ENCODE measurements at places on chromosomes 3 and 15.
A peak's percentile ranks its signal among the peaks of the same experiment; 100 is the strongest.

DNA sequence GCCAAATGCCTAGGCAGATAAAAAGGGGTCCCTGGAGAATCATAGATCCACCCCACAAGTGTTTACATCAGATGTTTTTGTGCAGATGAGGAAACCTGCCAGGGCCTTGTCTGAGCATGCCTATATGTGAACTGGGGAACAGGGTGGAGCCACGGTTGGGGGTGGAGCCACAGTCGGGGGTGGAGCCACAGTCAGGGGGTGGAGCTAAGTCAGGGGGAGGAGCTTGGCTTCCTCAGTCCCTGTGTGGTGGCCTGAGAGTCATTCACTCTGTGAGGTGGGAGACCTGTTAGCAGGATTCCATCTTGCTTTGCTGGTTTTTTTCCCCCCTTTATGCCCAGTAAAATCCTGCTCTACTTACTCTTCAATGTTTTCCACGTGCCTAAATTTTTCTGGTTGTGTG is 57.8 kb upstream of the TGFBR2 start:
- peaks cover 38% of the 10 kb centered on the region for H3K4me1 ChIP-seq
- no peak for DNase-seq
- H3K27me3 ChIP-seq: no peaks in the 10 kb centered on the region
- H3K27ac ChIP-seq: peak overlapping the region; percentile 64
- no peak overlapping the region for H3K4me3 ChIP-seq
- no peaks in the 10 kb centered on the region for H3K36me3 ChIP-seq

- no peak overlapping the region for H3K27ac ChIP-seq
- no peaks in the 10 kb centered on the region for H3K36me3 ChIP-seq
- no peaks in the 10 kb centered on the region for H3K27me3 ChIP-seq
- no peak overlapping the region for H3K4me3 ChIP-seq
Measured at GRCh38 chr3:108475220-108475782, 35.1 kb downstream of the MYH15 start.

- peaks cover 65% of the 10 kb centered on the region for H3K36me3 ChIP-seq
- H3K27ac ChIP-seq: no peak overlapping the region
- no peaks in the 10 kb centered on the region for H3K27me3 ChIP-seq
- H3K4me1 ChIP-seq: peaks cover 9% of the 10 kb centered on the region
- no peak overlapping the region for H3K4me3 ChIP-seq
Measured at GRCh38 chr3:157142315-157142714, 17.6 kb downstream of the CCNL1 start.

DNA sequence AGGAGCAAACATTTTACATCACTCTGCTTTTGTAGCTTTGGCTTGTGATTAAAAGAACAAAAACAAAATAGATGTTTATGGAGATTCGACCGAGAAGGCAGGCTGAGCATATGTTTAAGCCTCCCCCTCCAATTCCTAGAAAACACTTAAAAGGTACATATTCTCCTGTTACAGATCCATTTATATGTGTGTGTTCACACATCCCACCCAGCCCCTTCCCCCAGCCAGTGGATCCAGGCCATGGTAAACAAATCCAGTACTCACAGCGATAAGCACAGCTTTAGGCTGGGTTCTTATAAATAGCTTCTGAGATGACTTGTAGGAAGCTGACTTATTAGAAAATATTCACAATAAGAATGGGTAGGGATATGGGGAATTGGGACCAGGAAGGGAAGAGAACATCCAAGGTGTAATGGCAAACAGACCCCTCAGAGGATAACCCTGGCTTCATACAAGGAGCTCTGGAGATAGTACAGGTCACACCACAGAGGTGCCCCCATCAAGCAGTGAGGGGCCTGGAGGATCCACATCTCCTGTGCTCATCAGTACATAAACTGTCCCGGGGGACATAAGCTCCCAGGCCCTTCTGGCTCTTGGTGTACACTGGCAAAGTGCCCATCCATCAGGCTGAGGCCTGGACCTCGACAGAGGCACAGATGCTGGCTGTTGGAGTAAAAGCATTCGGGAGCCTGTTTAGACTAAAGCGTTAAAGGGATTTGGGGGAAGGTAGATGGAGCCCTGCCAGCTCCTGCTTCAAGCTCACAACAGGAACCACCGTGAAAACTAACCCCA is 70.0 kb upstream of the UBE2E1 start:
- peak; percentile 55 for DNase-seq
- no peak overlapping the region for H3K4me3 ChIP-seq
- H3K36me3 ChIP-seq: no peaks in the 10 kb centered on the region
- H3K27me3 ChIP-seq: no peaks in the 10 kb centered on the region

DNA sequence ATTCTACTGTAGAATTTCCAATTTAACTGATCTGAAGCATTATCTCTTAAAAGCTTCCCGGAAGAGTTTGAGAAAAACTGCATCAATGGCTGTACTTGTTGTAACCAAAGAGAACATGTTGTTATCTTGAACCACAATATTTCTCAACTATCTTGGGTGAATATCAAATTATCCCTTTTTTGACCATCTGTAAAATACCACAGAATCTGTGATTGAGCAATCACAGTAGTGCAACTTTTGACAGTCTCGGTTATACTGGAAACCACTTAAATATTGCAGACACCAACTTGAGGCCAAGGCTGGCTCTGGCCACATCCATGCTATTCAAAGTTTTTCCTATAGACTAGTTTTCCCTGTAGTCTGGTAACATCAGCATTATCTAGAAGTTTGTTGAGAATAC is 842.8 kb upstream of the EPHA6 start:
- H3K4me3 ChIP-seq: no peak overlapping the region
- H3K36me3 ChIP-seq: no peaks in the 10 kb centered on the region
- H3K4me1 ChIP-seq: no peaks in the 10 kb centered on the region
- no peaks in the 10 kb centered on the region for H3K27me3 ChIP-seq
- peak overlapping the region; percentile 56 for H3K27ac ChIP-seq
- no peak for DNase-seq
